ENCODE measurements at places on chromosomes 11 and 22.

DNA sequence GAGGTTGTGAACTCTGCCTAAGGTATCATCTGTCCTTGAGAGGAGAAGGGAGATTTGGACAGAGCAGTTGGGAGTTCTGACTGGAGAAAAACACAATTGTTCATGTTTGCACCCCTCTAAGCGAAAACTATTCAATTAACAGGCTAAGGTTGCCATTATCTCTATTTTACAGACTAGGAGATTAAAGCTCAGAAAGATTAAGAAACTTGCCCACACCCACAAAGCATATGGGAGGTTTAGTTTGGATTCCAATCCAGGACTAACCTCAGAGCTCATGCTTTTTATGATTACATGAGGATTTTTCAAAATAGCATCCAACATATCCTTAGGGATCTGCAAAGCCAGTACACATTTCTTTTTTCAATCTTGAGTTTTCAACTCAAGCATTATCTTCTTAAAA is 22.0 kb downstream of the GAB2 start:
- DNase-seq = no peak

GRCh38 chr11:16898274-16898985 is 115.8 kb downstream of the PLEKHA7 start:
- DNase-seq = no peak

- DNase-seq = no peak
Measured at GRCh38 chr11:63552921-63553320, 10.3 kb downstream of the PLAAT2 start.

DNA sequence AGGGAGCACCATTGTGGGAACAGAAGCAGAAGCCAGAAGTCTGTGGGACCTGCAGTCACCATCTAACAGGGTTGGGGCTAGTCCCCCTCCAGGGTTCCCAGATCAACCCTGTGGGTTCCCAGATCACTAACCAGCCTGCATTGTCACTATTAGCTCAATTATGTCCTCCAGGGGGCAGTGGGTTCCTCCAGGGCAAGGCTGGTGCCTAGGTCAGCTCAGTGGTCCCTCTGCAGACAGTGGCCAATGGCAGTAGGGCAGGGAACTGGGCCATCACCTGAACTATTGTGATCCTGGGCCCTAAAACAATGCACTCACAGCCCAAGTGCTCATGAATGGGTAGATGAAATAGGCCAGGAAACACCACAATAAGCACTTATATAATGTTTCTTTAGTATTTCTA is 18.8 kb upstream of the PRSS23 start:
- DNase-seq = no peak

GRCh38 chr22:18057568-18058209 is 20.1 kb upstream of the PEX26 start:
- peak; percentile 76 for DNase-seq

DNA sequence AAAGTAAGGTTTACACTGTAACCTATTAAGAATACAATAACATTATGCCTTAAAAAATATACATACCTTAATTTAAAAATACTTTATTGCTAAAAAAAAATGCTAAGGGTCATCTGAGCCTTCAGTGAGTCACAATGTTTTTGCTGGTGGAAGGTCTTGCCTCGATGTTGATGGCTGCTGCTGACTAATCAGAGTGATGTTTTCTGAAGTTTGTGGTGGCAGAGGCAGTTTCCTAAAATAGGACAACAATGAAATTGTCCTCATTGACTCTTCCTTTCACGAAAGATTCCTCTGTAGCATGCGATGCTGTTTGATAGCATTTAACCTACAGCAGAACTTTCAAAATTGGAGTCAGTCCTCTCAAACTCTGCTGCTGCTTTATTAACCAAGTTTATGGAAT is 97.6 kb downstream of the FAT3 start:
- DNase-seq = no peak
